A673 (cell line): ENCODE measurements at places on chromosomes 1 and 21.

DNA sequence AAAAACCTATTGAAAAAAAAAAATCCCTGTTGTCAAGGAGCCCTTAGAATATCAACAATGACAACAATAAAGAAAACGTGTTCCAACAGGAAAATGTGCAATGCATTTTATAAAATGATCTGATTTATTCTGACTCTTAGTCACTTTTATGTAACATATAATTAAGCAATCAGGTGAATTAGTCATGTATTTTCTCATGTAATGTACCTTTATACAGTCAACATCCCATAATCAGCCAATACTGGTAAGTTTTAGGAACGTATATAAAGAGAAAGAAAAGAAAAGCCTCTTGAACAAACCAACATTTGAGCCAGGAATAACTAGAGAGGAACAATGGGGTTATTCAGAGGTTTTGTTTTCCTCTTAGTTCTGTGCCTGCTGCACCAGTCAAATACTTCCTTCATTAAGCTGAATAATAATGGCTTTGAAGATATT is at the start of gene CLCA4:
CLCA4 (plus strand) TSS at position 292 of the 435 bp plus-strand sequence; CDS start at position 334, 42 bp downstream.
- DNase-seq = no peak

GRCh38 chr1:63405021-63405420 is 37.6 kb downstream of the ALG6 start:
- no peak for DNase-seq

GRCh38 chr1:162035241-162035640 is 11.6 kb upstream of the OLFML2B start:
- DNase-seq = no peak

GRCh38 chr1:63669151-63669961 is 76.1 kb downstream of the PGM1 start:
- DNase-seq = no peak

DNA sequence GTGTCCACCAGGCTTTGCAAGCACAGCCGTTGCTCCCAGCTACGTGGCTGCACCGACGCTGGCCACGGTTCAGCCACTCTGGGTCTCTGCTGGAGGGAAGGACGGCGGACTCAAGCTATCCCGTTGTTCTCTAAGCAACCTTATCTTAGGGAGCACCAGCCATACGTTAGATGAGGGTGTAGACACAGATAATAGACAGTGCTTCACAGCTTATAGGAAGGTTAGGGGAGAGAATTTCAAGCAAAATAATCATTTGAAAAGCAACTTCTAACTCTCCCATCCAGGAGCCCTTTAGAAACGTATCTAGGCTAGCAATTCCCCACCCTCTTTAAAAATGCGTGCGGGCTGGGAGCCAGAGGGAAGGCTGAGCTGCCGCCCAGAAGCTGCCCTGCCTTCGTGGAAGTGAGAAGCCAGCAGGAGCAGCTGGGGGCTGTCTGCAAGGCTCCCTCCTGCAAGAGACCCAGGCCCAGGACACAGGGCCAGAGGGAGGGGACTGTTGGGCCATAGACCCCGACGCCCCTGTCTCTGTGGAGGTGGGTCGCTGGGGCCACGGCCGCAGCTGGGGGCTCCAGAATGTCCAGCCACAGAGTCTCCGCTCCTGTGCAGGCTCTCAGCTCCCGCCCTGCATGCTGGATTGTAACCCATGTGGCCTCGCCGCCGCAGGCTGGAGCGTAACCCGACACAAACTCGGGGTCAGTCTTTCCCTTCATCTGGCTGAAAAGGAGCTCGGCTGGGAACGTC is 31.2 kb upstream of the COL6A2 start:
- no peak for DNase-seq

DNA sequence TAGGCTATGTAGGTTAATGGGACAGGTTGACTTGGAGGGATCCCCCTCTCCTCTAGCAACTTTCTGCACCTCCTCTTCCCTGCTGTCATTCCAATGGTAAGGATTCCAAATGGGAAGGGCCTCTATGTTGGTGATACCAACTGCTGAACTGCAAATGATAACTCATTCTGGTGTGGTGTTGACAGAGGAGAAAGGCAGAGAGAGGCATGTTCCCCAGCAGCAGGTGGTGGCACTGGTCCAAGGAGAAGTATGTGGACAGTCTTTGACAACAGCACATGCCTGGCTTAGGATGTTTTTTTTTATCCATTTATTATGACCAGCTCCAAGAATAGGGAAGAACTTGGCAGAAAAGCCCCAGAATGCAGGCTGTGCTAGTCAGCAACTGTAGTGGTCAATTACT is 19.6 kb upstream of the SPAG17 start:
- no peak for DNase-seq

DNA sequence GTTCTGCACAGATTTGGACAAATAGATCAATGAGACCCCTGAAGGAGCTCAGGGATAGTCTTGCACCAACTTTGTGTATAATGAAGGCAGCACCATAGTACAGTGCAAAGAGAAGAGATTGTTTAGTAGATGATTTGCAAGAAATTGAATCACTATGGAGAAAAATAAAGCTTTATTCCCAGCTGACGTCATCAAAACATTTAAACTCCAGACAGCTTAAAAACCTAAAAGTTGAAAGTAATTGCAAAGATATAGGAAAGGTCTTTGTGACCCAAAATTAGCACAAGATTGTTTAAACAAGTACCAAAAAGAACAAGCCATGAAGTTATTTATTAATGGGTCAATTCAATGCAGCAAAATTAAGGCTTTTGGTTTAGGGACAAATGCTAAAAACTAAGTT is 88.8 kb upstream of the BACE2 start:
- no peak for DNase-seq

- no peak for DNase-seq
Measured at GRCh38 chr1:160053548-160054365, 16.2 kb downstream of the KCNJ10 start.

DNA sequence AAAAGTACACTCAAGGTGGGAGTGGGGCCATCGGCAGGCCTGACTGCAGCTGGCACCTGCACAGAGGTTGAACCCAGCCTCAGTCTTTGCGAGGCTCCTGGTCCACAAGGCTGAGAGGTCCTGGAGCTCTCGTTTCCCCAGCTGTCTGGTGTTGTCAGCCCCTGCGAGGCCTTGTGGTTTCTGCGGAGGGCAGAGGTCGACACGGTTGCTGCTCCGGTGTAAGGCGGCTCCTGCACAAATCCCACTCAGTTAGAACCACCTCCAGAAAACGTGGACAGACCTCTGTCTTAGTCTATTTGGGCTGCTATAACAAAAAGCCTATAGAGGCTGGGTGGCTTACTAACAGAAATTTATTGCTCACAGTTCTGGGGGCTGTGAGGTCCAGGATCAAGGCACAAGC is 5.8 kb downstream of the KIAA1614 start:
- DNase-seq = no peak
